ENCODE measurements at places on chromosomes 16 and 17.
A peak's percentile ranks its signal among the peaks of the same experiment; 100 is the strongest.

GRCh38 chr17:67834634-67835033, 9.3 kb downstream of the BPTF start:
- no peak for DNase-seq

- no peak for DNase-seq
Measured at GRCh38 chr17:74619077-74619673, 4.4 kb downstream of the CD300E start.

DNA sequence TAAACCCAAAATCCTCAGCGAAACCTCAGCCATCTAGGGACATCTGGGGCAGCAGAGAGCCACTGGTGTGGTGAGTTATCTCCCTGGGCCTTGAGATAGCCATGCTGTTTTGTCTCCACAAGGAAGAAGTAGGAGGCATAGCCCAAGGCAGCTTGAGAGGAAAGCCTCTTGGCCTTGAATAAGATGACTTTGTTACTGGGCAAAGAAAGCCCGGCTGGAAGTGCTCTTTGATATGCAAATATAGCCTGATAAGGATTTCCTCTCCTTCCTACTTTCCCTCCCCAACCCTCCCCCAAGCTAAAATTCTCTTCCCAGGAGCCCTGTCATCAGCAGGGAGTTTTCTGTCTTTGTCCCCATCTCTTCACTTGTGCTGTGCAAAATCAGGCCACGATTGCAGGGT, 694.4 kb downstream of the MAF start:
- DNase-seq: no peak

- DNase-seq: no peak
Measured at GRCh38 chr17:59941131-59941530, 23.4 kb downstream of the RNFT1 start.

- no peak for DNase-seq
Measured at GRCh38 chr17:68047153-68047846, 11.8 kb downstream of the KPNA2 start.

GRCh38 chr16:49343291-49343690, 30.3 kb upstream of the C16orf78 start:
- DNase-seq: no peak

- no peak for DNase-seq
Measured at GRCh38 chr17:5816491-5817070, 232.3 kb upstream of the NLRP1 start.

- DNase-seq: peak; percentile 49
Measured at GRCh38 chr17:11986942-11987329, 10.3 kb downstream of the ZNF18 start.

GRCh38 chr17:28949185-28950016, 1.9 kb downstream of the PHF12 start:
- DNase-seq: peak; percentile 39

- no peak for DNase-seq
Measured at GRCh38 chr17:30345089-30345433, 11.2 kb upstream of the TMIGD1 start.

DNA sequence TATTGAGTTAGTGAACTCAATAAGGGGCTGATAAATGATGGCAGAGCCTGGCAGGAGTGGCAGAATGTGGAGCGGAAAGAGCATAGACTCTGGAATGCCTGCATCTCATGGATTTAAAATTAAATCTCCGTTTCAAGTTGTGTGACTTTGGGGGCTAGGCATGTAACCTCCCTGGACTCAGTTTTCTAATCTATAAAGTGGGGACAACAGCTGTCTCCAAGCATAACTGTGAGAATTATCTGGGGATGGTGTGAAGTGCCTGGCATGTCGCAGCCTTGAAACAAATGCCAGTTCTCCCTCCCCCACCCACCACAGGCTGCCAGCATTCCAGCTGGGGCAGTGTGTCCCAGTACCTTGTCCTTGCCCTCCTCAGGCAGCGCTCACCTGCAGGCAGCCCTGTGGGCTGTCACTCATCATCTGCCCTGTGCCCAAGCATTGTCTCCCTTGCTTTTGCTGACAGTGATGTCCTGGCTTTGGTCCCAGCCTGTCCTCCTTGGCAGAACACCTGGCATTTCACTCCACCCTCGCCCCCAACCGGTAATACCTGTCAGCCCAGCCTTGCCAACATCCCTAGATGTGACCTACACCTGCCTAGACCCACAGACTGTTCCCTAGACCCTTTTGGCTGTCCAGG, 129.6 kb downstream of the MRM1 start:
- DNase-seq: peak; percentile 94

DNA sequence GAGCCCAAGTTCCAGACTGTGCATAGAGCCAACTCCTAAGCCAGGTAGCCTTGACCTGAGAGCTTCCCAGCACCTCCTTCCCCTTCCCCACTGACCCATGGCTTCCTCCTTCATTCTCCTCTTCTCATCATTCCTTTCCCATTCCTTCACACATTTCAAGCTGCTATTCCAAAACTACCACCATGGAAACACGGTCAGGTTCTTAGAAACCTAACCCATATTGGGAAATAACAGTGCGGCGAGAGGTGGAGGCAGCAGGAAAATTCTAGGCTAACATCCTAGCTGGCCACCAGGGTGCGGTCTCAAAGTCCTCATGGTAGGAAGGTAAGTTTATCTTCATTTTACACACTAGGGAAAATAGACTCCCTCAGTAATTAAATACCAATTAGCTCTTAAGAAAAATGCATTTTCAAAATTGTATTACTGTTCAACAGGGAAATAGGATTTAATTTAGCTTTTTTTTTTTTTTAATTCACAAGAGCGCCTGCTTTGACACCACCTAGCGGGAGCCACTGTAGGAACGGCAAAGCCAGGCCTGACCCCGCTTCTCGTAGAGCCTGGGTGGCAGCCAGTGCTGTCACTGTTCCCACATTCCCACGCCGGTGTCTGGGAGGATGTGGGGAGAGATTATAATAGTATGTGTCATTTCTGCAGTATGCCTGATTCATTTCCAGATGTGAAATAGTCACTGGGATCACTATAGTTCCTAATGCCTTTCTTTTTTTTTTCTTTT, 14.0 kb upstream of the SPHK1 start:
- no peak for DNase-seq

GRCh38 chr17:45077643-45078042, 16.5 kb downstream of the NMT1 start:
- no peak for DNase-seq

DNA sequence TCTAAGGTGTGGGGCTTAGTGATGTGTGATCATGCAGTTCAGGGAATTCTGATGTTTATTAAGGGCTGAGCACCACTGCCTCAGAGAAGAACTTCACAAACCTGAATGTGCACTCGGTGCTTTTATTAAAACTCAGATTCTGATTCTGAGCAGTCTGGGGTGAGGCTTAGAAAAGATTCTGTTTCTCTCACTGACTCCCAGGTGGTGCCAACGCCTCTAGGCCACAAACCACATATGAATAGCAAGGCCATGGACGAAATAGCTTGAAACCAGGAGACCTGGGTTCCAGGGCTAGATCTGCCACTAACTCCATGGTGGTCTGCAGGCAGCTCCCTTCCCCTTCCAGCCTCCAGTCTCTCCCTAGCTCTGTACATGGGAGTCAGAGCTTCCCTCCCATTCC, 169.1 kb downstream of the HS3ST3B1 start:
- no peak for DNase-seq

GRCh38 chr17:77006971-77007649, 133.7 kb upstream of the SEC14L1 start:
- DNase-seq: no peak

DNA sequence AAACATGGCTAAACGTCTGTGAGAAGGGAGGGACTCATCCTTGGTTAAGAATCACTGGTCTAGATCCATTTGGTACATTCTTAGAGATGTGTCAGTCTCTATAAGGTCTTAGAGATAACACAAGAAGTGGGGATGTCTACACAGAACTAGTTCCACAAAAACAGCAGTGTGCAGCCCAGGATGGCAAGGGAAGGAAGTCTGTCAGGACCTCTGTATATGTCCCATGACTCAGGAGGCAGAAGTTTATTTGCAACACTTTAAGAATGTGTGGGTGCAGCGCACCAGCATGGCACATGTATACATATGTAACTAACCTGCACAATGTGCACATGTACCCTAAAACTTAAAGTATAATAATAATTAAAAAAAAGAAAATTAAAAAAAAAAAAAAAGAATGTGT, 548.5 kb upstream of the SOX9 start:
- no peak for DNase-seq

- DNase-seq: no peak
Measured at GRCh38 chr17:4057731-4058130, 85.1 kb downstream of the ZZEF1 start.

DNA sequence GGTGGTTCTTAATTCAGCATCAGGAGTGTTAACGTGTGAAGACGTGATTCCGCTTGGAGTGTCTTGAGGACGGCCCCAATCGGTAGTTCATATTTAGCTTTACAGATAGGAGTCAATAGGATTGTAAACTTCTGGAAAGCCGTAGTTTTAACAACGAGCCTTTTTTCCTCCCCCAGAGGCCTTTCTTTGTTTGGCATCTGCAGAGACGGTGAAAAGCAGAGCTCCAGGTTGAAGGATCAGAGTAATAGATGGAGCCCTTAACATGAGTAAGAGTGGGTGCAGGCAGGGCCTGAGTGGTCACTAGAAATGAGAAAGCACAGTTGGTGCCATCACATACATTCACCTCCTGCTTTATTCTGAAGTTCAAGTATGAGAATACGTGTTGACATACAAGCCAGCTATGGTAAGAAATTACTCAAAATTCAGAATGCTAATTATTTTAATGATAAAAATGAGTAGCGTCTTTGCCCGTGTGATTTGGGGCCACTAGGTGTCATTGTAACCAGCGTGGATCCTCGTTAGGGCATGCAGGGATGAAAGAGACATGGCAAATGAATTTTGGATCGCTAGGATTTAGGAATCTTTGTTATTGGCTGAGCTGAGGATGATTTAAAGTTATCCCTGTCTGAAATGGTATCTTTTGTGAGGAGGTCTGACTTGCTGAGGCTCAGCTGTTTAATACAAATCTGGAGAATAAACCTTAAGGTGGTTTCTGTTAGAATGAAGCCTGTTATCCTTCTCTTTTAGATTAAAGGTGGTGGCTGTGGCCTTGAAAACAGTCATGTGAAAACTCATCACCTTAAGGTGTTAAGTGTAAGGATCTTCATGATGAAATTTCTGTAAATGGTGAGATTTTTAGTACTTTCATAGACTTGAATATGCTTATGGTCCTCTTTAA, 18.6 kb downstream of the PRCD start:
- DNase-seq: peak; percentile 50

GRCh38 chr16:86211265-86211664, 299.1 kb upstream of the FOXF1 start:
- no peak for DNase-seq
